ENCODE measurements at places on chromosomes 11 and 22. TPM values are rescaled to one million over a fixed set of nuclear protein-coding genes. Genes with fewer than 3 reads are reported as not detected.

- DNase-seq = peak; percentile 12
Observed at GRCh38 chr11:11400635-11401232, 47.7 kb upstream of the CSNK2A3 start.

DNA sequence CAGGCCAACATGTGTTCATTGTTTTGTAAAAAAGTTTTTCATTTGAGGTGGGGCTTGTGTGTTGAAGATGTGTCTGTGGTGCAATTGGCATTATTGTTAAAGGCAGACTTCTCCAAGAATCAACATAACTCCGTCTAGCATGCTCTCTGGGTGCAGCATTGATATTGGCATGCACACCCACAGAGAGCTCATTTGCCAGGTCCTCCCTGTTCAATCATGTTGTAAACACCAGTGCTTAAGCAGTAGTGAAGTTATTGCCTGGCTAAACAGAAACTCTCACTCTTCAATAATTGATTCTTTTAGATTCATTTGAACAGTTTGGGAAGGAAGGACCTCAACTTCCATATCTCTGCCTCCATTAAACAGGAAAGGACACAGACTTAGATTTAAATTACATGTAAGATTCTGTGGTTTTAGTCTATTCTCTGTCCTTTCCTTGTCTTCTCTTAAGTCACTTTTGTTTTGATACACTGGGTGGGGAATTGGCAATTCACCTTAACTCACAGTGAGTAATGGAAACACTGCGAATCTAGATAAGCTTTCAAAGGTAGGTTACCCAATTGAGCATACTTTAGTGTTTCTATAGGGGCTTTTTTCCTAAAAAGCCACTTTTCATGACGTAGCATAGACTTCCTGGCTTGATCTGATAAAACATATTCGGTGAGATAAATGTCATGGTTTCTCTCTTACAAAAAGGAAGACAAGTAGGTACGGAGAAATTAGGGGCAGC lies 30.8 kb upstream of the EXPH5 start:
- DNase-seq = no peak

DNA sequence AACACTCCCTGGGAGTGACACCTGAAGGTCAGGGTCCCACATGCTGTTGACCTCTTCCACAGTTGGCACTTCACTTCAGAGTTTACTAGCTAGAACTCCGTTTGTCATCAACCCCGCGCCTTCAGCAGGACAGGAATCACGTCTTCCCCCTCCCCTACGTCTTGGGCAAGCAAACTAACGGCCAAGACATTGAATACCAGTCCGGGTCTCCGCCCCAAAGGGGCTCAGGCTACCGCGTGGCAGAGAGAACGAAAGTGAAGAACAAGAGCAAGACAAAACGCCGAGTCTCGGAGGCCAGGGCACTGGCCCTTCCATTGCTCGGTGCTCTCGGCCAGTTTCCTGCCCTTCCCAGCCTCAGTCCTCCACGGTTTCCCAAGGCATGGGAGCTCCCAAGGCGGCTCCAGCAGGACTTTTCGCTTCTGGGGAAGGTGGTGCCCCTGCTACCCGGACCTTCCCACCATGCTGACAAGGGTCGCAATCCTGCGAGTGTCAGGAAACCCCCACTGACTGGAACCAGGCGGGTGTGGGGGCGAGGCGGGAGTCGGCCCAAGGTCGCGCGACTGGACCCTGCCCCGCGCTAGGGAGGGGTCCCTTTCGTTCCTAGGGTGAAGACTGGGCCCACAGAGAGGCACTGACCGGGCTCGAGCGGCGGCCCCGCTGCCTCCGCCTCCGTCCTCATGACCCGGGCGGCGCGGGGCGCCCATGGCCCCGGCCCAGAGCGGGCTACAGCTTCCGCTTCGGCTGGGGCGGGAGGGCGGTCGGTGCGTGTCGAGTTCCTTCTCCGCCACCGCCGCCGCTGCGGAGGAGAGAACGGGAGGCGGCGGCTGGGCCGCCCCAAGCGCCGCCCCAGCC lies at the start of gene GUCD1:
Gene GUCD1, minus strand, starts transcription at position 826 of the 852 bp plus-strand sequence. Its CDS starts 147 bp downstream, at position 679.
- no peak for DNase-seq

DNA sequence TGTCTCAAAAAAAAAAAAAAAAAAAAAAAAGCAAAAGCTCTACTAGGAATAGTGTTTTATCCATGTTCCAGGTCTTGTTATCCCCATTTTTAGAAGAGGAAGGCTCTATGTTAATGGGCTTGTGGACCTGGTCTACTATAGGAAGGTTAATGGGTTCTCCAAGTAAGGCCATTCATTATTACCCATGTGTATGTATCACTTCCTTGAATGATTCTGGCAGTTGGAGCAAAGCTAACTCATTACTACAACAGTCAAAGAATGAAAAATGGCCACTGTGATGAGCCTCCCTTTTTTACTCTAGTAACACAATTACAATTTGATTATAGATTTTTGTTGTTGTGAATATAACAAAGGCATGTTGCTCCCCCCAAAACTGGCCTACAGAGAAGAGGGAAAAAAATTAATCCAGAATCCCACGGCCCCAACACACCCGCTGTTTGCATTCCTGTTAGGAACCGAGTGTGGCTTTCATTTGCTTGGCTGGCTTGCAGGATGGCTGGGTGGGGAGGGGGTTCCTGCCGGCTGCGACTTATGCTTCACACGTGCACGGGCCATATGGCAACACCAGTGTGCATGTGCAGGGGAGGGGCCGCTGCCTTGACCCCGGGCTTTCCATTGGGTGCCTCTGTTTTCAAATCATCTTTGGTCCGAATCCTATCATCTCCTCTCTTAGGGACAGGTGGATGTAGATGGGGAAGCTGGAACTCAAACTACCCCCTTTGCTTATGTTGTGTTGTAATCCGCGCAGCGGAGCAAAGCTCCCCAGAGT lies 148.8 kb downstream of the HIPK3 start:
- no peak for DNase-seq

- DNase-seq = no peak
Observed at GRCh38 chr11:30879322-30880005, 293.3 kb upstream of the MPPED2 start.

Gene MRGPRX4
- polyA plus RNA-seq = 0.18 TPM

DNA sequence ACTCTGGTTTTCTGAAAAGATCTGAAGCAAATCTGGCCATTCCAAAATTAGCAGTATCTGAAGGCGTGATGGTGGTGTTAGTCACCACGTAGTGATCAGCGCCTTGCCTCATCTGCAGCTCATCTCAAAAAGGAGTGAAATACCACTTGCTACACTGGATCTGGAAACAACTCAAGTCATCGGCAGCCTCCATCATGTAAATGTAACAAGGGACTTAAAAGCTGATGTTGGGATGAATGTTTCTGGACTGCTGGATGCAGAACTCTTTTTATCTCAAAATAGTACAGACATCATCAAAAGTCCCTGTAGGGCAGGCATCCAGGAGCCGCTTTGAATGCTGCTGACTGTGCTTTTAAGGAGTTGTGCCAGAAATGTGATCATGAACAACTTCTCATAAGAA lies 14.1 kb upstream of the APLP2 start:
- no peak for DNase-seq

- DNase-seq = no peak
Observed at GRCh38 chr11:1963864-1964263, 16.7 kb downstream of the MRPL23 start.

GRCh38 chr11:45617871-45618601 lies 47.4 kb downstream of the CHST1 start:
- no peak for DNase-seq

Gene FAM227A
- polyA plus RNA-seq = 0.89 TPM

GRCh38 chr22:33659448-33659847 lies 260.8 kb downstream of the LARGE1 start:
- no peak for DNase-seq

DNA sequence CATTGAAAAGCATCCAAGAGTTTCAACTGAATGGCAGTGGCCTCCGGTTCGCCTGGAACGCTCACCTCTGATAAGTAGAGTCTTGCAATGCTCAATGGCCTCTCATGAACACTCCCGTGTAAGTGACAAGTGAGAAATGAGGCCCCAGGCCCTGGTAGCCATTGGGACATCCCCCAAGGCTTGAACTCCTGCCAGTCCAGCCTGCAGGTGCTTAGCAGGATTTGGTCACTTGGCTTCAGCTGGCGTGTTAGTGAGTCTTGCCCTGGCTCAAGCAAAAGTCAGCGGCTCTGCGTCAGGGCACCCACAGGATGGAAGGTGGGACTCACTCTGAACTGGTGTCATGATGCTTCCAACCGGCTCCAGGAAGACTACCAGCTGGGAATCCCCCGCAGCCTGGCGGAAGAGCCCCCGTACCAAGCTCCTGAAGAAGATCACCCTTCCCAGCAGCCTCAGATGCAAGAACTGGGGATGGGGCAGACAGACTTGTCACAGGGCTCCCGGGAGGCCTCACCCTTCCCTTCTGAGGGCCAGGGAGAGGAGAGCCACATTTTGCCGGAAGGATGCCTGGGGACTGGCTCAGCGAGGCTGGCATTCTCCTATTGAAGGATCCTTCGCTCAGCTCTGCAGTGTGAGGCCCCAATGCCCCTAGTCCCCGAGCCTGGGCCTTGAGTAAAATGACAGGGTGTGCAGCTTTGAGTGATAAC lies 19.3 kb downstream of the MB start:
- DNase-seq = no peak

DNA sequence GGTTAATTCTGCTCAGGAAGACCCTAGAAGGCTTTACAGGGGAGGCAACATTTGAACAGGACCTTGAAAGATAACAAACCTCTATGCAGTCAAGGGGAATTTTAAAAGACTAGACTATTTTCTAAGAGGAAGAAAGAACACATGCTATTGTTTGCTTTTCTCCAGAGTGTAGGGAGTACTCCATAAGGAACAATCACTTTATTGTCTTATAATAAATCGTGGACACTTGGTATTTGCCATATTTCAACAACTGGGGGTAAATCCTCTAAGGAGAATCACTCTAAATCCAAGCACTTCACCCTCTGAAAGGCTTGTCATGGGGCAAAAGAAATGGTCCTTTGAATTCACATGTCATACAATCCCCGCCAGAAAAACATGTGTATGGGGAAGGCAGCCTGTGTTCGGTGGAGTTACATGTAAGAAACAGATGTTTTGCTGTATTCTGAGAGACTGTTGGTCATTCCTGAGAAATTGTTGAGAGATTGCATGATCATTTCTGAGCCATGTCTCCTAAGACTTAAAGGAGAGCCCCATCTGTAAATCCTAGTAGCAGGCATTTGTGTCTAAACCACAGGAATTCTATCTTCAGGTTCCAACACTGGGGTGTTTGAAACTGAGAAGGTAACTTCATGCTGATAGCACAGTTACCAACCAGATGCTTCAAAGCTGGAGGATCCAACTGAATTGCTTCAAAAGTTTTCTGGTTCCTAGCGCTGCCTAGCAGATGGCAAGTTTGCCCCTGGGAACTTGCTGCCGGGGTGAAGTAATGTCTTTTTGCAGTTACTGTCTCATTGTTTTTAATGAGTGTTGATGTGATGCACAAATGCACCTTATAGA lies 66.8 kb downstream of the FZD4 start:
- no peak for DNase-seq

Gene MOGAT2
- polyA plus RNA-seq = 27.8 TPM

GRCh38 chr11:9208726-9209501 lies 56.2 kb downstream of the DENND5A start:
- no peak for DNase-seq

GRCh38 chr22:34427436-34427835 lies 507.2 kb upstream of the LARGE1 start:
- DNase-seq = no peak

GRCh38 chr11:134275534-134276395 lies at the start of gene GLB1L3:
Gene GLB1L3, plus strand, starts transcription at chr11:134276379. Its CDS starts 362 bp downstream, at chr11:134276741.
- DNase-seq = no peak

Gene FBLN1
- 108 TPM for polyA plus RNA-seq

DNA sequence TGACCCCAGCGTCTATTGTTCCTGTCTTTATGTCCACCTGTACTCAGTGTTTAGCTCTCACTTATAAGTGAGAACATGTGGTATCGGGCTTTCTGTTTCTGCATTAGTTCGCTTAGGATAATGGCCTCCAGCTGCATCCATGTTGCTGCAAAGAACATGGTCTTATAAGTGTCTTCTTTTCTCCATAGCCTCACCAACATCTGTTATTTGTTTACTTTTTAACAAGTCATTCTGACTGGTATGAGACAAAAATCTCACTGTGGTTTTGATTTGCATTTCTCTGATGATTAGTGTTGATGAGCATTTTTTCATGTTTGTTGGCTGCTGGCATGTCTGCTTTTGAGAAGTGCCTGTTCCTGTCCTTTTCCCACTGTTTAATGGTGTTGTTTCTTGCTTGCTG lies 21.7 kb upstream of the SLN start:
- DNase-seq = no peak

GRCh38 chr11:15674756-15675155 lies 560.0 kb downstream of the INSC start:
- no peak for DNase-seq

- no peak for DNase-seq
Observed at GRCh38 chr11:116582571-116582970, 190.2 kb downstream of the BUD13 start.

DNA sequence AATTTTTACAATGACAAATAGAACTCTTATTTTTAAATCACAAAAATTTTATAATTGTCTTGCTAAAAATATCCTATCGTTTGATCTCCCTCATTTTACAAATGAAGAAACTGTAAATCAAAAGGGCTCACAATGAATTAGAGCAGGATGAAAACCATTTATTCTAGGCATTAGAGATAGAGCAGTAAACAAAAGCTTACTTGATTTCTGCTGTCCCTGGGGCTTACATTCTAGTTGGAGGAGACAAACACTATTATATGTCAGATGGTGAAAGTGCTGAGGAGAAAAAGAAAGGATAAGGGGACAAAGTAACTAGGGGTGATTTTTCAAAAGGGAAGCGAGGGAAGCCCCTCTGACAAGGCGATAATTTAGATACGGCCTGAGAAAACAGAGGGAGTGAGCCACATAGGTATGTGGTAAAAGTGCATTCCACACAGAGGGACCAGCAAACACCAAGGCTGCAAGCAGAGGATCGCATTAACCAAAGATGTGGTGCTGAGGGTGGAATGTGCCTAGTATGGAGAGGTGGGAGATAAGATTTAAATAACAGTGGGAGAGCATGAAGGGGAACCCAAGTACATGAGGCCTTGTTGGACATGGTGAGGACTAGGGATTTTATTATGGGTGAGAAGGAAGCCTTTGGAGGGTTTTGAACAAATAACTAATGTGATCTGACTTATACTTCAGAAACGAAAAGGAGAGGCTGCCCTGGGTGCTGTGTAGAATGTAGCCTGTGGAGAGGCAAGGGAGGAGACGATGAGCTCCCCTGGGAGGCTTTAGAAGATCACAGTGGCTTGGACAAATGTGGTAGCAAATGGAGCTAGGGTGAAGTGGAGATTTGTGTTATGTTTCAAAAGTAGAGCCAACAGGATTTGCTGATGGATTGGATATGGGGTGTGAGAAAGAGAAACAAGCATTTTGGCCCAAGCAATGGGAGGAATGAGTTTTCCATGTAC lies 62.1 kb downstream of the PDHX start:
- DNase-seq = no peak

Gene MAPK8IP1
- polyA plus RNA-seq = 3.1 TPM

- no peak for DNase-seq
Observed at GRCh38 chr11:44377121-44377520, 67.2 kb upstream of the ALX4 start.

- DNase-seq = no peak
Observed at GRCh38 chr22:37266581-37267134, 15.7 kb upstream of the CYTH4 start.

GRCh38 chr11:107583629-107584195 lies 7.2 kb upstream of the ELMOD1 start:
- no peak for DNase-seq

GRCh38 chr22:35205961-35206360 lies 51.3 kb upstream of the HMGXB4 start:
- DNase-seq = no peak

Gene MS4A6E
- polyA plus RNA-seq = not detected

Gene MS4A1
- not detected for polyA plus RNA-seq

Data from HepG2 (cell line).